Neural progenitor cell (in vitro differentiated cells): ENCODE measurements at places on chromosomes 11 and 22. TPM values are rescaled to one million over a fixed set of nuclear protein-coding genes. Genes with fewer than 3 reads are reported as not detected.

The TCIRG1 gene
- total RNA-seq, result 10.7 and 19.4 TPM in 2 replicates

The SLCO2B1 gene
- total RNA-seq, result 0.07 and 0.12 TPM in 2 replicates

The NPAS4 gene
- 0.65 TPM in 1 of 2 replicates, not detected in the other for total RNA-seq

- H3K27ac ChIP-seq, result no peak overlapping the region
- no peak for DNase-seq
- H3K27me3 ChIP-seq, result no peaks in the 10 kb centered on the region
- H3K4me1 ChIP-seq, result no peaks in the 10 kb centered on the region
- no peaks in the 10 kb centered on the region for H3K36me3 ChIP-seq
Measured at GRCh38 chr22:48919851-48920589, 907.7 kb downstream of the BRD1 start.

DNA sequence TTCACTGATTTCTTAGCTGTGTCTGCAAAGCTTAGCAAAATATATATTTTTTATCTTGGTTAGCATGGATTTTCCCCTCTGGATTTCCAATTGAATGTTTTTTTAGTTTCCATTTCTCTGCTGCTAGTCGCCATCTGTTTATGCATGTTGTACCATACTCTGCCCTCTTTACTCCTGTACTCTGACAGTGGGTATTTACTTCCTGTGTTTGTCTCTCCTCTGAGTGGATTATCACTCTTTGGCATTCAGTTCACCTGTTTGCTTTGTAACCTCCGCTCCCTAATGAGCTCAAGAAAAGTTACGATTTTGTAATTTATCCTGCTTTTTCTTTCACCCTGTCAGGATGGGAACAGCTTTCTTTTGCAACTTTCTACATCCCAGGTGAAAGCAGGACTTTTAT lies 59.1 kb downstream of the PDHX start:
- H3K36me3 ChIP-seq, result peaks cover 19% of the 10 kb centered on the region
- H3K27ac ChIP-seq, result no peak overlapping the region
- no peaks in the 10 kb centered on the region for H3K27me3 ChIP-seq
- H3K4me1 ChIP-seq, result peaks cover 5% of the 10 kb centered on the region
- no peak overlapping the region for H3K4me3 ChIP-seq

- no peaks in the 10 kb centered on the region for H3K4me1 ChIP-seq
- DNase-seq, result no peak
- peaks cover 44% of the 10 kb centered on the region for H3K36me3 ChIP-seq
Measured at GRCh38 chr11:76524919-76525318, 80.1 kb downstream of the EMSY start.

DNA sequence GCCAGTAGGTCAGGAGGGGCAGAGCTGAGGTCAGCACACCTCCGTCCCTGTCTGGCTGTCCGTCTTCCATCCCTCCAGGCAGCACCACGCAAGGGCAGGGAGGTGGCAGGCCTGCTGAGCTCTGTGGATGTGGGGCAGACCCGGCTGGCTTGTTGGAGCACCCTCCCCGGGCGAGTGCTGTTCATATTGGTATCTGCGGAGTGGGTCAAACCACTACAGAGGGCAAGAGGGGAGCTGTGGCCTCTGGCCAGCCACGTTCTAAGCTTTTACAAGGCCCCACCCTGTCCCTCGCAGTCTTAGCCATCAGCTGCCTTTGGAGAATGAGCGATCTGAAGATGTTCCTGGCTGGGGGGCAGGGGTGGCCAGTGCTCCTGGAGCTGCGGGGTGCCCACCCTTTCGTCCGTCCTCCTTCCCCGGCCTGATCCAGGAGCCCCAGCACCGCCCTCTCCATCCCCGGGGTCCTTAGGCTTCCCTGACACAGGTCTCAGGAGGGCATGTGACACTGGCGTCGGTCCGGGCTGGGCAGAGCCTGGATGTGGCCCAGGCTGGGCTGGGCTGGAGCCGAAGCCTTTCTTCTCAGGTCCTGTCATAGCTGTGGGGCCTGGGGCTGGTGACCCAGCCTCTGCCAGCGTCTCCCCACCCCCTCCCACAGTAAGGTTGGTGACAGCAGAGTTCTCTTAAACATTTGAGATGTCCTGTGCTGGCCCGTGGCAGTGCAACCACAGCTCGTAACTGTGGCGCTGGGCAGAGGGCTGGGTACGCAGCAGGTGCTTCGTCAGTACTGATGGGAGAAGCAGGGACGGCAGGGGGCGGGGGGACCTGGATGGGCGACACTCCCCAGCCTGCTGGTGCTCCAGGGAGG lies 31.7 kb upstream of the GRAMD4 start:
- no peak overlapping the region for H3K4me3 ChIP-seq
- H3K36me3 ChIP-seq, result no peaks in the 10 kb centered on the region
- peaks cover 20% of the 10 kb centered on the region for H3K4me1 ChIP-seq
- no peak overlapping the region for H3K27ac ChIP-seq
- peaks cover 22% of the 10 kb centered on the region for H3K27me3 ChIP-seq

DNA sequence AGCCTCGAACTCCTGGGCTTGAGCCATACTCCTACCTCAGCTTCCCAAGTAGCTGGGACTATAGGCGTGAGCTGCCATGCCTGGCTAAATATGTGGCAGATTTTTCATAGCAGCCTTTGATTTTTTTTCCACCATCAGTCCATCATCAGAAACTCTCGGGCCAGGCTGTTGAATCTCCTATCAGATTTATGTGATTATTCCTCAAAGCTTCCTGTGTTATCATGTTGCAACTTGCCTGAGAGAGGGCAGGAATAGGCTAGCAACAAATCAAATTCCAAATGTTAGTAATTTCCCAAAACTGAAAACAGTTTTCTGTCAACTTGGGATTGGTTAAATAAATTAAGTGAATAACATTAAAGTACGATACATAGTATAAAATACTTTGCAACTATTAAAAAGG lies 3.4 kb downstream of the LRRC51 start:
- no peak overlapping the region for H3K4me3 ChIP-seq
- no peak overlapping the region for H3K27ac ChIP-seq
- H3K27me3 ChIP-seq, result no peaks in the 10 kb centered on the region
- DNase-seq, result no peak
- no peaks in the 10 kb centered on the region for H3K36me3 ChIP-seq

DNA sequence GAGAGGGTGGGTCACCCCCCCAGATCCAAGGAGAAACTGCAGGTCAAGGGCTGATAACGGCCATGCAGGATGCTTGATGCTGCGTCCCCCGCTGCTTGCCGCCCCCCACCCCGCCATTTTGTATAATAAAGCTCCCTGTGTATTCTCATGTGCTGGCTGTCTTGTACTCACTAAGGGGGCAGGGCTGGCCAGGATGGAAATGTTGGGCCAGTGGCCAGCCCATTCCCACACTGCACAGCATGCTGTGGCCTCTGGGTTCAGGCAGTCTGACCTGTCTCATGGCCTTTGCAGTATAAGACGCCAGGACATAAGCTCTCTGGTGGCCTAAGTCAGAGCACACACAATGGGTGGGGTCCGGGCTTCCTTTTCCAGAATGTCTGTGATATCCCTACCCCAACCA lies 421 bp upstream of the PRR33 start:
- no peaks in the 10 kb centered on the region for H3K4me1 ChIP-seq
- no peaks in the 10 kb centered on the region for H3K36me3 ChIP-seq
- H3K27ac ChIP-seq, result no peak overlapping the region

DNA sequence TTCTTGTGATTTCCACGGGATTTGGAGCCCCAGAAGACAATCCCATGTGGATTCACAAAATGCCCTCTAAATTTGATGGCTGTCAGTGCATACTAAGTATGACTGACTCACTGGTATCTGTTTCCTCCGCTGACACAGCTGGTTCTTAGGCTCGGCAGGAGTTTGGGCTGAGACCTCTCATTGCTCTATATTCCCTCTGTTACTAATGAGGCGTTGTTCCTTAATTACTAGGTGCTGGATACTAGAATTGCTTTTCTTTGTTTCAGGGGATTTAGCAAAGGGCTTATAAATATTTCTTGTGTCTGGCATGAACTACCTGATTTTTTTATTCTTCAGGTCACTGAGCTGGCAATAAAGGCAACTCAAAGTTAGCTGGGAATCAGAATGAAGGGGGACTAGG lies 53.2 kb upstream of the EHF start:
- DNase-seq, result no peak
- no peak overlapping the region for H3K27ac ChIP-seq
- no peak overlapping the region for H3K4me3 ChIP-seq
- peaks cover 13% of the 10 kb centered on the region for H3K4me1 ChIP-seq

DNA sequence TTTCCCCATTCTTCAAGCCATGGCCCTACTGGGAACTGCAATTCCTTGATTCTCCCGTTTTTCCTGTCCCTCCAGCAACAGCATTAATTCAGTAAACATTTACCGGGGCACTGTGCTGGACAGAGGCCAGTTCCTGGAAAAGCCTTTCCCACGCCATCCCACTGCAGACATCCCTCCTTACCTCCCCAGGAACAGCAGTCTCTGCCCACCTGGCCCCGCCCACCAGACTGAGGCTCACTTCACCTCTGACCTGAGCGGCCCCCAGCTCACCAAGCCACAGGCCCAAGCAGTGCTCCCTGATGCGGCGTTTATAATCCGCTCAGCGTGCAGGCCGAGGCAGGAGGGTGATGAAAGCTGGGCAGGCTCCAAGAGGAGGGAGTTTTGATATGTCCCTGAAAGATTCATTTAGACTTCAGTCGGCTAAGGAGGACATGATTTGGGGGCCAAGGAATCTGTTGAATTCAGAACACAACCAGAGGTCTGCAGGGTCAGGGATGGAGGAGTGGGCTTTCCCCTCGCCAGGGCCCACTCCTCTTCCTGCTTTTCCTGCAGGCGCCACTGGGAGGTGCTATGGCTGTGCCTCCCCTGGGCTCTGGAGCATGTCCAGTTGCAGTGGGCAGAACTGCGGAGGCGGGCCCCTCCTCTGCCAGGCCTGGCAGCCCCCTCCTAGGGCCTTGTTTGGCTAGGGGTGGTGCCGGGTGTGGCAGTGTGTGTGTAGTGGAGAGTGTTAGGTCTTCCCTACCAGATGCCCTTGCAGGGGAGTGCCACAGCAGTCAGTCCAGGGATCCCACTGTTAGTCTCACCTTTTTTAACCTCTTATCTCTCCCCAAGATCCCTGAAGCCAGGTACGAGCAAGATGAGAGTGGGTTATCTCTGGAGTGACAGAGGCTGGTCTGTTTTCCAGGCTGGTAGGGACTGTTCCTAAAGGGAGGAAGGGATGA lies 1.4 kb upstream of the TAGLN start:
- no peak overlapping the region for H3K27ac ChIP-seq
- H3K4me3 ChIP-seq, result no peak overlapping the region
- H3K27me3 ChIP-seq, result no peaks in the 10 kb centered on the region
- no peaks in the 10 kb centered on the region for H3K36me3 ChIP-seq

- H3K4me3 ChIP-seq, result no peak overlapping the region
- no peaks in the 10 kb centered on the region for H3K4me1 ChIP-seq
- H3K27me3 ChIP-seq, result peaks cover 19% of the 10 kb centered on the region
- H3K27ac ChIP-seq, result no peak overlapping the region
Measured at GRCh38 chr11:1656061-1656441, 26.5 kb downstream of the KRTAP5-5 start.

DNA sequence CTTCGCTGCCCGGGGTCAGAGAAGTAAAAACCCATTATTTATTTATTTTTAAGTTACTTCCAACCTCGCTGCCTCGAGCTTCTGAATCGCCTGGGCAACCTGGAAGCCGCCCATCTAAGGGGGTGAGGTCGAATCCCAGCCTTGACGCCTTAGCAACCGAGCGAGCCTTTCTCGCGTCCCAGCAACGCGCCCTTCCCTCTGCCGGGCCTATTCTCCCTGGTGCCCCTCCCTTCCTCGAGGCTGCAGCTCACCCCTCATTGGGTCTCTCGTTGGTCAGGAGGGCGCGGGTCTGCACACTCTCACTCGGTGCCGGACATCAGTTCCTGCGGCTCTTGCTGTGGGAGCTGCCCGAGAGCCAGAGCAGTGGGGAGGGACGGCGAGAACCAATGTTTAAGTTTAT lies at the start of gene CCDC81:
CCDC81 (plus strand) TSS at position 302 of the 400 bp plus-strand sequence. CDS start 277 bp downstream, outside the sequence.
- peak within 1 kb of the TSS; percentile 24 for H3K4me3 ChIP-seq
- H3K27me3 ChIP-seq, result no peaks in the 10 kb centered on the region
- no peaks in the 10 kb centered on the region for H3K4me1 ChIP-seq
- no peaks in the 10 kb centered on the region for H3K36me3 ChIP-seq
- no peak within 1 kb of the TSS for H3K27ac ChIP-seq

GRCh38 chr11:29802522-29802921 lies 214.3 kb downstream of the KCNA4 start:
- no peak overlapping the region for H3K27ac ChIP-seq
- no peaks in the 10 kb centered on the region for H3K36me3 ChIP-seq
- H3K4me1 ChIP-seq, result peaks cover 15% of the 10 kb centered on the region
